ENCODE measurements at places on chromosomes 6 and 20. TPM values are rescaled to one million over a fixed set of nuclear protein-coding genes. Genes with fewer than 3 reads are reported as not detected.

SPEF1 gene
- 2.1 TPM for total RNA-seq

HCK gene
- total RNA-seq, result not detected

PDYN gene
- not detected for total RNA-seq

STMN3 gene
- 8.0 TPM for total RNA-seq

OPRM1 gene
- not detected for total RNA-seq

ZSCAN12 gene
- 1.5 TPM for total RNA-seq

FUT9 gene
- not detected for total RNA-seq

FAM210B gene
- total RNA-seq, result 11.1 TPM

HSPA1L gene
- total RNA-seq, result 2.1 TPM
